ENCODE measurements at places on chromosomes 16 and 17.

DNA sequence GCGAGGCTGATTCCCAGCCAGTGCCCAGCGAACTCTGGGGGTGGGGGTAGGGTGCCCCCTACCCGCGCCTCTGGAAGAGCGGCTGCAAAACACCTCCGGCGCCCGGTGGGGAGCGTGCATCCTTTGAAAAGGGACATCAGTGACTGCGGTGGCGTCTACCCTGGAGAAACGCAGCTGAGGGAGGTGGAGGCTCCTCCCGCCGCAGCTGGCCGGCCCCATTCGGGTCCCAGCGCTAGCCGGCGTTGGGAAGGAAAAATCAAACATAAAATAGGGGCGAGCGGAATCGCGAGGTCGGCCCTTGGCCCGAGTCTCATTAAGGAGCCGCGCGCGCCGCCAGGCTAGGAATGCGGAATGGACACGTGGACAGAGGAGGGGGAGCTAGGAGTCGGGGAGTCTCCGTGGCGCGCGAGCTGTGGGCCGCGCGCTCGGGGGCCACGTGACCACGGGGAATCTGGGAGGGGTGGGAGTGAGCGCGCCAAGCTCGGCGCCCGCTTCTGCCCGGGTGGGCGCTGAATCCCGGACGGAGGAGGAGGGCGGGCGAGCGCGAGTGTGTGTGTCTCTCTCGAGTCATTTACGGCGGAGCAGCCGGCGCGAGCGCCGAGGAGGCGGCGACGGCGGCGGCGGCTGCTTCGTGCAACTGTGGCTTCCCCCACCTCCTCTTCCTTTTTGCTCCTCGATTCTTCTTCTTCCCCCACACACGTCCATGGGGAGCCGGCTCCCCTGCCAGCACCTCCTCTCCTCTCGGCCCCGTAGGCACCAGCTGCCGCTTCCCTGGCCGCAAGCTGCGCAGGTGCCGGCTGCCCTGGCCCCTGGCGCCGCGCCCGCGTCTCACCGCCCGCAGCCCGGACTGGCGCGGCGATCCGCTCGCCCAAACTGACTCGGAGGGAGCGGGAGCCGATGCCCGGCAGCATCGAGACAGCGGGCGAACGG lies at the start of gene TMEM132E:
TSS of gene TMEM132E (plus strand) at position 566 of the 930 bp plus-strand sequence. CDS start 1,495 bp downstream, outside the sequence.
- peak; percentile 12 for DNase-seq

DNA sequence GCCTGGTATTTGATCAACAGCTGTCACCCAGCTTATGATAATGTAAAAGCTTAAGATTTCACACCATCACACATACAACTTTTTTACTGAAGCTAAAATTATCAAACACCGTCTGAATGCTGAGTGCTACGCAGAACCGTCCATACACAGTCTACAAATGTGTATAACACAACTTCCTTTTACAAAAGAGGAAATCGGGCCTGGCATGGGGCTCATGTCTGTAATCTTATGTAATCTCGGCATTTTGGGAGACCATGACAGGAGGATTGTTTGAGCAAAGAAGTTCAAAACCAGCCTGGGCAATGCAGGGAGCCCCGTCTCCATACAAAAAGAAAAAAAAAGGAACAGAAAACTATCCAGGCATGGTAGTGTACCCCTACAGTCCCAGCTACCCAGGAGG lies 19.6 kb upstream of the QRICH2 start:
- no peak for DNase-seq

GRCh38 chr16:85250147-85250463 lies 137.8 kb upstream of the CIBAR2 start:
- DNase-seq = no peak

GRCh38 chr16:79071424-79071823 lies 529.1 kb downstream of the MAF start:
- DNase-seq = no peak

DNA sequence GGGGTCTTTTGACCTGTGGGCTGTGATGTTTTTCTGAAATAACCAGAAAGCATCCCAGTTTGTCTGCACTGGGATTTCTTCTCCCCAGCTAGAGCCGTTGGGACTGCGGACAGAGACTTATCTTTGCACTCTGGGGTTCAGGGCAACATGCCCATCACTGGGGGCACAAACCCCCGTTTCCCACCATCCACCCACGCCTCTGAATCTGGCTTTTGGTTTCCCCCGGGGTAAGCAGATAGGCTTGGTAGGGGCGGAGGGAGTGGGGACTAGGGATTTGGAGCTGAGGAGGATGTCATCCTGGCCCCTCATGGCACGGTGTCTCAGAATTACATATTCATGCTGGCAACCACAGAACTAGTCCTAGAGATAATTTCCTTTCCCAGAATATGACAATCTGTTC lies 68.6 kb downstream of the CCDC182 start:
- no peak for DNase-seq

DNA sequence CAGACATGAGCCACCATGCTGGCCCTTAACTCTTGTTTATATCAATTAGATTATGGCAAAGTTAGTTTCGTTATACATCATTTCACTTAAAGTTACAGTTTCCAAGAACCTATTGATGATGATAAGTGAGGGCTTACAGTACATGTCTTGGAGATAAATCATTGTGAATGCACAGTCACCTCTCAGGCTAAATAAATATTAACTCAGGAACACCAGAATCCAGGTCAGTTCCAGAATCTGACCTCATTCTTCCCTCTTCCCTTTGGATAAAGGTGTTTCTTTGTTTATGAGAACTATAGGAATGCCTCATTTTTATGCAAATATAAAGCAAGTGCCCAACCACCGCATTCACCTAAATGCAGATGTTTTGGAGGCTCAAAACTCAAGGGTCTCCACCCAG lies 48.4 kb upstream of the CRYM start:
- DNase-seq = no peak

DNA sequence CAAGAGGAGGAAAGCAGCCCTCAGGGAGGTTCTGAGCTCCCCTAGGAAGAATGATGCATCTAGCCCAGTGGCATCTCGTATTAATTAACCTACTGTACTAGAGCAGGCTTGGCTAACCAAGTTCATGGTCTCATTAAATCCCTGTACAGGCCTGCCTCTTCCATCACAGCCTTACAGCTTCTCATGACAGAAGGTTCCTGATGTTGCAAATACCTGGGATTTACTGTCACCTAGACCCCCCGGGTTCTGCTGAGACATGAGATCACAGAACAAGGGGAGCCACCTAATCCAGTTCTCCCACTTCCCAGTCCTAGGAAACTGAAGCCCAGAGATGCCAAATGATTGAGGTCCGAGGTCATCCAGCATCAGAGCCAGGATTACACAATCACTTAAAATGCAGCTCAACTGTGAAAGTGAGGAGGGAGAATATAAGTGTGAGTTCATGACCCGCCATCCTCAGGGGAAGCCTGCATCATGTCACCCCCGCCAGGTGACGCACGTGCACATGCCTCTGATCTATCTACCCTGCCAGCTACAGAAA lies 23.9 kb downstream of the ACLY start:
- no peak for DNase-seq

- DNase-seq = no peak
Measured at GRCh38 chr17:21077281-21077680, 34.5 kb upstream of the USP22 start.

DNA sequence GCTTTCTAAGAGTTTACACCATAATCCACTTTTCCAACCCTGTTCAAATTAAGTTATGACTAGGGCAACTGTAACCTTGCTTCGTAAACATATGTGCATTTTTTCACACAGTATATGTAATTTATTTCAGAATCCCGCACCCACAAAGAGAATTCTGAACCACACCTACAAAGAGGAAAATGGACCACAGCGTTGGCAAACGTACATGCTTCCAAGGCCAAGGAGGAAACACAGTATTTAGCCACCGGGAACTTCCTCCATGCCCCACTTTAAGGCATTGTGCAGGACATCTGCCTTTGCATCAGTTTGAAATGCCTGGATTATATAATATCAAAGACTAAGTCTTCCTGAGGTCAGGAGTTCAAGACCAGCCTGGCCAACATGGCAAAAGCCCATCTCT lies 2.1 kb downstream of the SPATA22 start:
- DNase-seq = no peak

DNA sequence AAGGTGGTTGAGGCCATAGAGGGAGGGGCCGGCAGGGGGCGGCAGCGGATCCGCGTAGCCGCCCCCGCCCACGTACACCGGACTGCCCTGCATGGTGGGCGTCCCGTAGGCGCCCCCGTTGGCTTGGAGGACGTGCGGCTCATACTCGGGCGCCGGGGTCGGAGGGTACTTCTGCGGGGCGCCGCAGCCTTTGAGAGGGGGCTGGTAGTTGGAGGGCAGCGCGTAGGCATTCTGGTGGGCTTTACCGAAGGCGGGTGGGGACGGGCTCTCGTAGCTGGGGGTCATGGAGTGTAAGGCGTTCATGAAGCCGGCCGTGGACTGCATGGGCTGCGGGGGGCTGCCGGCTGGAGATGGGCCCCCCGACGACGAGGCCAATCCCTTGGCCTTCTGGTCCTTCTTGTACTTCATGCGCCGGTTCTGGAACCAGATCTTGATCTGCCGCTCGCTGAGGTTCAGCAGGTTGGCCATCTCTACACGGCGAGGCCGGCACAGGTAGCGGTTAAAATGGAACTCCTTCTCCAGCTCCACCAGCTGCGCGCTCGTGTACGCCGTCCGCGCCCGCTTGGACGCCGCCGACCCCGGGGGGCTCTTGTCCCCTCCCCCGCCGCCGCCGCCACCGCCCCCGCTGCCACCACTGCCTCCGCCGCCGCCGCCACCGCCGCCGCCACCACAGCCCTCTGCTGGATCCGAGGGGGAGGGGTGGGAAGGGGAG lies 5.7 kb upstream of the HOXB2 start:
- DNase-seq = no peak

- DNase-seq = no peak
Measured at GRCh38 chr16:28217326-28217725, 5.6 kb upstream of the XPO6 start.

- DNase-seq = no peak
Measured at GRCh38 chr16:146646-147045, 5.8 kb upstream of the HBZ start.

GRCh38 chr17:5033352-5034015 lies 1.7 kb downstream of the SLC52A1 start:
- no peak for DNase-seq

DNA sequence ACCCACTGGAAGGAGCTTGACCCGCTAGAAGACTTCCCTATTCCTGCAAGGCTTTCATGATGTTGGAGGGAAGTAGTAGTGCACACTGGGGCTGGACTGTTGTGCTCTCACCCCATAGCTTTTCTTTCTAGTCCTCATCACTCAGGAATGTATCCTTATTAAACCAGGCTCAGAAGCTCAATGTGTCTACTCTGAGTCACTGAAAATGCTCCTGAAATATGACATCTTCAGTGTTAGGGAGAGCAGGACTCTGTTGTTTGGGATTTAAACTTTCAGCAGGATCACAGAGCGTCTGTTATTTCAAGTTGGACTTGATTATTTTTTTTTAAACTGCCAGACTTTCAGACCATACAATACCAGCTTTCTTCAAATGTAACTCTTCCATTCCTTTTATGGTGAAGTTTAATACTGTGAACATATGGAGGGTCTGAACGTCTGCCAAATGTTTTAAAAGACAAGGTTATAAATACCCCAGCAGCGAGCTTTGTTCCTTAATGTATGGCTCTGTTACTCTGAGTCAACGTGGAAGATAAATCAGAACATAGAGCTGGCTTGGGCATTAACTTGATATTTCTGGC lies 257.5 kb downstream of the CDH11 start:
- DNase-seq = no peak

GRCh38 chr17:13537167-13537731 lies 64.5 kb downstream of the HS3ST3A1 start:
- no peak for DNase-seq

DNA sequence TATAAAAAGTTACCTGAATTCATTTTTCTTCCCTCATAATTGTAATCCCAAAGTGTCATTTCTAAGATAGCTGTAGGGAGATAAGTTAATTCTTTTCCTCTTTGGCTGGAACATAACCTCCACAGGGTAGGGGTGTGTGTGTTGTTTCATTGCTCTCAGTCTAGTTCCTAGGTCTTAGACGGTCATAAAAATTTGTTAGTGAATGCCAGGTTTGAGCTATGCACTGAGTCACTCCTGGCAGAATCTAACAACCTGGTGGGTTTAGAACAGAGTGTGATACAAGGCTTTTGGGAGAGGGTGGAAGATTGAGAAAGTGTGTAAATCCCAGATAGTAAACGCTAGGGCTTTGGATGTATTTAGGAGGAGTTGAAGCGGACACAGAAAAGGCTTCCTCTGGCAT lies 894 bp upstream of the PHKG2 start:
- no peak for DNase-seq

DNA sequence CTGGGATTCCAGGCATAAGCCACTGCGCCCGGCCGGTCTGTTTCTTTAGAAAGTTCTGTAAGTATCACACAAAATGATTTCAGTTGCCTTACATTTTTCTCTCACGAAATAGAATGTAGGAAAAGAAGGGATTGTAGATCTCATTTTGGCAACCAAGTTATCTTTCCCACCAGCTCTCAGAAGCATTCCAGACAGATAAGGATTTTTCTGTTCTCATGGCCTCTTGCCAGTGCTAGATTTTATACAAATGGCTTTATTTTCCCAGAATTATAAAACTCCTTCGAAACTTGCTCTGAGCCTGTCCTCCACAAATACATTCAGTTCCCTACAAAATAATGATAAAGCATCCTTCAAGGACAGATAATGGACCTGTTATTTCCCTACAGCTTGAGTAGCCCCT lies 46.9 kb downstream of the LCMT1 start:
- no peak for DNase-seq

GRCh38 chr17:68737761-68738443 lies 136.7 kb upstream of the FAM20A start:
- DNase-seq = no peak

DNA sequence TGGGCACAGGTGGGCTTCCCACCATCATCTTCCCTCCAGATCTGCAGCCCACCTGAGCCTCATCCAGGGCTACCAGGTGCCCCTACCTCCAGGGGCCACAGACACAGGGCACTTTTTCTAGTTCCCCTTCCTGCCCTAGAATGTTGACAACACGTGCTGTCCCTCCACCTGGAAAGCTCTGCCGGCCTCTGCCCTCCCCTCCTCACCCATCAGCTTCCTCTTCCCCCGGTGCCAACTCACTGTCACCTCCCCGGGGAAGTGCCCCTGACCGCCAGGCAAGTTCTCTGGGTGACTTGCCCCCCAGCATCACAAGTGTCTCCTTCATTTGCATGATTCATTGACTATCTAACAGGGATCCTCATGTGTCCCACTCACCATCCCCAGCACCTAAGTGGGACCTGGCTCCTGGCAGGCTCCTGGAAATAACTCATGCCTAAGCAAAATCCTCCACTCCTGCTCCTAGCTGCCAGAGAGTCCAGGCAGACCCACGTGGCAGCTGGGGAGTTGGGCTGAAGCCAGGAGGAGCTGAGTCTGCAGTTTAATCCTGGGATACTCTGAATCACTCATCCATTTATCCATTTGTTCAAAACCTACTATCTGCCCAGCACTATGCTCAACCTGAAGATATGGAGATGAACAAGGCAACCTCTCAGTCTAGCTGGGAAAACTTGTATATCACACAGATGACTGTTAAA lies 304.4 kb downstream of the FOXL1 start:
- no peak for DNase-seq

DNA sequence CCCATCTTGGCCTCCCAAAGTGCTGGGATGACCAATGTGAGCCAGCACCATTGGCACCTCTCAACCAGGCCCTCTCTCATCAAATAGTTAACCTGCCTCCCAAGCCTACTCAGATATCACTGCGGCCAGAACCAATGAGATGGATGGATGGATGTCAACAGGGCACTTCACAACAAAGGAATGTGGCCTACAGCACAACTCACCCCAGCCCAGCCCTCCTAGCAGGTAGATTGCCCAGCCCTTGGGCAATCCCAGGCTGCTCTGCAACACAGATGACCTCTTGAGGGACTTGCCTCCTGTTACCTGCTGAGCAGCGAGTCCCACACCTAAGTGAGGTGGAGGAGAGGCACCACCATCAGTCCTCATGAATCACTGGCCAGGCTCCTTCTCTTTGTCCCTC lies 22.6 kb upstream of the KIFC3 start:
- no peak for DNase-seq

GRCh38 chr17:55659661-55660060 lies 63.0 kb downstream of the TMEM100 start:
- no peak for DNase-seq
